Epithelial cell of proximal tubule (primary cell): ENCODE measurements at places on chromosomes 2 and 18.

- DNase-seq = no peak
Observed at GRCh38 chr2:205276116-205276777, 406.1 kb upstream of the NRP2 start.

DNA sequence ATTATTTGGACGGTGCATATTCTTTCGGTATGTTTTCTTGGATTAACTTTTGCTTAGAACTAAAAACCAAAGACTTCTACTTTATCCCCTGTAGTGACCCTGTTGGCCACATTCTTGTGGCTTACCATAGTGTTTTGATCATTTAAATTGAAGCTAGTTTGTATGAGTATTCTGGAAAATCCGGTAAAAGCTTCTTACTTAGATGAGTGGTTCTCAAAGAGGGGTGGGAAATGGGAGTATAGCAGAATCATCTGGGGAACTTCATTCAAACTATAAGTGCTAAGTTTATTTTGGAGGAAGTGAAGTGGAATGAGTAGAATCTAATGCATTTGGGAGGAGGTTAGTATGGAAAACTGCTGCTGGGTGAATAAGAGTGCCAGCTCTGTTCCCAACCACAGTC, 3.8 kb downstream of the PPP1CB start:
- DNase-seq = no peak

DNA sequence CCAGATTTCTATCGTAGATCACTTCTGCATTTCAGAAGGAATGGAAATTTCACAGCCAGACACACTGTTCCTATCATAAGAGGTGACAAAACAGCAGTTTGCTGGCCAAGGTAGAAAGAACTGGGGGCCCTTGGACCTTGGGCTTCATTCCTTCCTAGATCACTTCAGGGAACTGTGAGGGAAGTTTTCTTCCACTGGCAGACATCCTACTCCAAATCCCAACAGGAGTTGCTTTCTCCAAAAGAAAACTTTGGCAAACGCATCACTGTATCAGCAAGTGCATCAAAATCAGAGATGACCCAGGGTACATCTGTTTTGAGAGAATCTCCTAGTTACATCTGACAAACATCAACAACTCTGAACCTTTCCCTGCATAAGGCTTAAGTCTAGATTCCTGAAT, 348.4 kb upstream of the KLHL29 start:
- no peak for DNase-seq

DNA sequence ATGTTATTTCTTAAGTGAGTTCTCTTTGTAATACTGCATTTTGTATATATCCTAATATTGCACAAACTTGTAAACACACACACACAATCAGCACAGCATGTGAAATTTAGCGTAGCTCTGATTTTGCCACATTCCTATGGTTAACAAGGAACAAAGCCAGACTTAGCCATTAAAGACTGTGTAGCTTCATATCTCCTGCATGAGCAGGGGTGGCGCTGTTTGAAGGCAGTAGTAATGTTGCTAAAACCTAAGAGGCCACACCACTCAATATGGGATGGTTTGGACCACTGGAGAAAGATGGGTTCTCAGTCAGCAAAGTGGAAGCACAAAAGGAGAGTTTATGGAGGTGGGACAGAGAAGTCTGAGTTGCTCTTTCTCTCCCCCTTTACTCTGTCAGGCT, 61.1 kb upstream of the RND3 start:
- DNase-seq = no peak

- DNase-seq = no peak
Observed at GRCh38 chr2:65397122-65397521, 35.3 kb downstream of the SPRED2 start.

DNA sequence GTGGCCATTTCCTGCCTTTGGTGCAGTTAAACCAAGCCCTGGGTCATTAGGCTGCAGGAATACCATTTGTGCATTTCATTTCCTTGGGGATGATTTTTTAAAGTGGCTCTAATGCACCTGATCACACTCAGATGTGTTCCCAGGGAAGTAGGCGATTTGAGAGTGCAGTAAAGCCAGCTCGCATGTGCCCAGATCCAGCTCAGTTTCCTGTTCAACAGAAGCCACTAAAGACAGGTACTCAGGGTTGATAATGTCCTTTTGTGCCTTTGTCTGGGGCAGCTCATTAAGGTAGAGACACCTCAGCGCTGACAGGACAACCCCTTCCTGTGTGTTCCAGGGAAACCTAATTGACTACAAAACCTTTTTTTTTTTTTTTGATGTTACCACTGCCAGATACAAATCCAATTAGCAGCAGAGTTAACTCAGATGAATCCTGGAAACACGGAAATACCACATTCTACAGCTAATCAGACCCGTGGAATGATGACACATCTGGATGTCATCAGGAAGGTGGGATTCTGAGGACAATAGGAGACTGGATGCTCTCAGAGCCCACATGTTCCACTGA, 15.2 kb upstream of the CHRNA1 start:
- DNase-seq = no peak

- DNase-seq = no peak
Observed at GRCh38 chr2:16320716-16321115, 344.9 kb downstream of the CYRIA start.

GRCh38 chr2:61710711-61711110, 143.1 kb downstream of the FAM161A start:
- no peak for DNase-seq

GRCh38 chr2:127527001-127527804, 914 bp upstream of the IWS1 start:
- no peak for DNase-seq

- no peak for DNase-seq
Observed at GRCh38 chr2:231554327-231554726, 24.1 kb upstream of the NMUR1 start.

DNA sequence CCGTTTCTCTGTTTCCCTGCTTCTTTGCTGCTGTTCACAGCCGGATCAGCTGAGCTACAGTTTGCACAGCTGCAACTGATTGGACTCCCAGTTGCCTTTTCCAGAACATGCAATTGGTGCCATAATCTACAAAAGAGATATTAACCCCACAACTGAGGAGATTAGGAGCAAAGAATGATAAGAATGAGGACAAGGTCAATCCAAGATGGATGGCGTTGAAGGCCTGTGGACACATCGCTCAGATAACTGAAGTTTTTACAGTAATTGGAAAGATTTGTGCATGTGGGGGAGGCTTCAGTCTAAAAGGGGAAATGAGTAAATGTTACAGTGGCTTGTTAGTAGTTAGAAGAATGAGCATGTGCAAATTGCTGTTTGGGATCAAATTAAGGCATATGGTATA, 263.2 kb downstream of the TGIF1 start:
- no peak for DNase-seq

GRCh38 chr2:106956416-106956815, 70.4 kb upstream of the ST6GAL2 start:
- DNase-seq = no peak

- DNase-seq = no peak
Observed at GRCh38 chr2:168208652-168209051, 38.7 kb downstream of the STK39 start.

DNA sequence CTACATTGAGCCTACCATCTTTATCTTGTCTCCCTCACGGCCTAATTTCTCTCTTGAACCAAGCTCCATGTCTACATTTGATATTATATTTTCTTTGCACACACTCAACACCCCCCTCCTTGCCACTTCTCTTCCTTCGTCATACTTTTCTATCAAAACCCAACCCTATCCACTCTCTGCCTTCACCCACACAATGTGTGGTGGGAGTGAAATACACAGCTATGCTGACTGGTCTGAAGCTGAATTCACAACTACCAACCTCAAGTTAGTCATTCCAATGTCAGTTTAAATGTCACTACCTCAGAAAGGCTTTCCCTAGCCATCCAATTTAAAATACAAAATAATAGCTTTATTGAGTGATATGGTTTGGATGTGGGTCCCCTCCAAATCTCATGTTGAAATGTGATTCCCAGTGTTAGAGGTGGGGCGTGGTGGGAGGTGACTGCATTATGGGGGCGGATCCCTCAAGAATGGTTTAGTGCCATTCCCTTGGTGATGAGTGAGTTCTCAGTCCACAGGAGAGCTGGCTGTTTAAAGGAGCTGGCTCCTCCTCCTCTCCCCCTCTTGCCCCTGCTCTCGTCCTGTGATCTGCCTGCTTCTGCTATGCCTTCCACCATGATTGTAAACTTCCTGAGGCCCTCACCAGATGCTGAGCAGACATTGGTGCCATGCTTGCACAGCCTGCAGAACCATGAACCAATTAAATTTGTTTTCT, 112.1 kb downstream of the DTNB start:
- DNase-seq = no peak

GRCh38 chr2:28415010-28415409, 22.4 kb downstream of the FOSL2 start:
- DNase-seq = no peak
